ENCODE measurements at places on chromosomes 2 and 18.

- DNase-seq: no peak
Measured at GRCh38 chr2:170321526-170321925, 143.6 kb downstream of the MYO3B start.

DNA sequence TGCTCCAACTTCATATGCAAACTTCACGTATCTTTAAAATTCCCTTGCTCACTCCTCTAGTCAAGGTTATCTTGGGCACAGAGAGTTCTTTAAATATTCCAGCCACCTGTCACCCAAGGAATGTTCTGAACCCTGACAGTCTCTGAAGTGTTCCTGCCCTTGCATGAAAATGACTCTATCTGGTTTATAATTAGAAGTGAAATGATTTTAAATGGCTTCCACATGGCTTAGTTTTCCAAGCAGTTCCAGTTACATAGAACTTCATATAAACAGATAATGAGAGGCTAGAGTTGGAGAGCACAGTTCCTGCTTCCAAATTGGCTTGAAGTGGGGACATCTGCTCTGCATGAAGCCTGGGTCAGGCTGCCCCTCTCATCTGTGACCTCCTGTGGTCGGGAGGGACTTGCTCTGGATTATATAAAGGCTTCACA is 81.9 kb downstream of the SLC4A3 start:
- no peak for DNase-seq

GRCh38 chr18:79068341-79068936 is 755 bp upstream of the ATP9B start:
- no peak for DNase-seq

GRCh38 chr2:113854970-113855740 is 34.7 kb upstream of the ACTR3 start:
- DNase-seq: no peak

DNA sequence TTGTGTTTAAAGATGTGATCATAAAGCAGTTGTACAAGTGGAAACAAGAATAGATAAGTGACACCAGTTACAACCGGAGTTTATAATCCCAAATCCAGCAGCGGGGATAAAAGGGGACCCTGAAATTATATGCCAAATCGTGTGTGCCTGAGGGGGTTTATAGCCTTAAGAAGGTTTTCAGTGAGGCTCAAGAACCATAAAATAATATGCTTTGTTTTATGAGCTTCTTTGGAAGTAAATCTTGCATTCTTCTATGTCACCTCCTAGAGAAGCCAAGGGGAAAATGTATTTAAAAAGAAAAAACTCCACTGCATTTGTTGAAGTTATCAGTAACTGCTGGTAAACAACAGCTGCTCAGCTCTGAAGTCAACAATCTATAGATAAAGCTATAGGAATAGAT is 25.8 kb upstream of the MAP3K20 start:
- DNase-seq: no peak

DNA sequence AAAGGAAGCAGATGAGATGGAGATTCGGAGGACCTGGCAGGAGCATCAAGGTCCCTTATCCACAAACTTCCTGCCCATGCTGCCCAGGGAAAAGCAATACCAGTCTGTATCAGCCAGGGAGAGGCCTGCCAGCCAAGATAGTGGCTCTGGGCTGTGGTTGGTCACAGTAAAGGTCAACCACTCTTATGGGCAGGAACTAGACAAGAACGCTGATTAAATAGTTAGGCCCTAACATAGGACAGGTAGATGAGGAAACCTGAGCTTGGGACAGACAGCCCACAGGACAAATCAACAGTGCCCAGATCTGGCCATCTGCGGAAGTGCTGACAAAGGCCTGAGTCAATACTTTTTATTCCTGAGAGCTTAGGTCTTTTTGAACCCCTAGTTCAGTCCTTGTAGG is 10.7 kb downstream of the PSTPIP2 start:
- DNase-seq: no peak

DNA sequence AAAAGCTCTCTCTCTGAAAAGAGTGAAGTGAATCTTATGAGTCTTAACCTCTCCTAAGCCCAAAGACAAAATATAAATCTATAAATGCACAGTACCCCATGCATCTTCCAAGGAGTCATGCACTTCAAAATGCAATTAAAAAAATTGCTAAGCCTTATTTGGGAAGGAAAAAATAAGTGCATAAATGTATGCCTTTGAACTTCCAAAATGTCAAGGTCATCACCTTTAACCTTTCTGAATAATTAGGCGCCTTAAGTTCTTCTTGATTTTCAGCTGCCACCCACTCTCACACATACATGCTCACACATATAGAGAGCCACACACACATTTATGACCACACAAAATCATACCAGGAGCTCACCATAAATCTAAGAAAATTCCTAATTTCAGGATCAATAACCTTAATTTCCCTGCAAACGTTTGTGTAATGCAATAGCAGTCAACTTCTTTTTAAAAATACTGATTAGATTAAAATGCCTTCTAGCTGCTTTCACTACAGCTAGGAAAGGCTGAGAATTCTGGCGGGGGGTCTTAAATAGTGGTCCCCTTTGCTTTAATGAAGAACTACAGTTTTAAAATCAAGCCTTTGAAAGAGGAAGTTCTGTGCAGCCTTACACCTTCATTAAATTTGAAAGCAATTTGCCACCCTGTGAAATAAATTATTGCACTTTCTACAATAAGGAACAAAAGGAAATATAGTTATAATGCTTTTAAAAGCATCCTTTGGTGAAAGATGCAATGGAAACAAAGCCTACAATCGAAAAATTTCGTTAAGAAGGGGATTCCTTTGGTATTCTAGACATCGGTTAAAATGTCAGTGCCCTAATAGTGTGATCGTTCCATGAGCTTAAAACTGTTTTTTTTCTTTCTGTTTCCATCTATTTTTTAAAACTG is 3.6 kb downstream of the HOXD11 start:
- no peak for DNase-seq

DNA sequence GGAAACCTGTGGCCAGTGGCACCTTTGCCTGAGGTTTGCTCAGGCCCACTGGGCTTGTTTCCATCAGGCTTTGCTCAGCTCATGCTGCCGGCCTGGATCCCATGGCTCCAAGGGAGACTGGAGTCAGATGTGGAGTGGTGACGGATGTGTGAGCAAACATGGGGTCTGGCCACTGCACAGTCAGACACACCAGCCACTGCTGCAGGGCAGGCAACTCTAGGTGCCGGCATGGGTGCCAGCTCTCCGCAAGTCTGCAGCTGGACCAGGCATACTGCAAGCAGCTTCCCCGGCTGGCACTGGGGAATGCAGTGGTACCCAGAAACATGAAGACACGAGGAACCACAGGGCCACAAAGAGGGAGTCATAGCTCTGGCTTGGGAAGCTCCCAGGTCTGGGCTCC is 37.4 kb downstream of the TDRD15 start:
- no peak for DNase-seq

- no peak for DNase-seq
Measured at GRCh38 chr2:70039366-70039765, 47.9 kb upstream of the PCBP1 start.

DNA sequence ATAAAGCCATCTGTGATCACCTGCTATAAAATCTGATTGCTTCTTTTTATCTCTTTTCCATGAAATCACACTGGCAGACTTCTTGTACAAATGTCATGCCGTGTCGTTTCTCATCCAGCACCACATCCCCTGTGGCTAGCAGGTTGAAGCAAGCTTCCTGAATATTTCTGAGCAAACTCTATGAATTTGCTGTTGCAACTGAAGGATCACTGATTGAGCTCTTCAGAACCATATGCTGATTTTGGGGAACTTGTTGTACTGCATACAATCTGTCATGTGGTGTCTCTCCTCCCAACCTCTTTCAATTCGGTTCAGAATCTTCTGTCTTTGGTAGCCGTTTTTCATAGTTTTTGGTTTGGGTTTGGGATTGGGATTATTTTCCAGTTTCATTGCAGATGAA is 57.7 kb upstream of the RBMS1 start:
- DNase-seq: no peak

GRCh38 chr2:186060744-186061440 is 322.3 kb downstream of the FSIP2 start:
- no peak for DNase-seq

DNA sequence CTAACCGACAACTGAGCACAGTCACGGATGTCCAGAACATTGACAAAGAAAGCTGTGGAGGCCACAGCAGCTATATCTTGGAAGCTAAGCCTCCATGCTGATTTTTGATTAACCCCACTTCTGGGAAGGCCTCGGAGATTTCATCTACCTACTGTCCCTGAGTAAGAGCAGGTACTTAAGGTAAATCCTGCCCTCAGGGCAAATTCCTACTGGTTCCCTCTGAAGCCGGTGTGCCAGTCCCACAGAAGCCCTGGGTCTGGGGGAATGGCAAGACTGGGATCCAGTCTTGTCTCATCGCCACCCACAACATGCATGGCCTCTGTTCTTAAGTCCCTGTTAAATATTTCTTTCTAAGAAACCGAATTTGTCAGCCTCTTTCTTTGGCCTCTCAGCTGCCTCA is 18.7 kb downstream of the PER2 start:
- DNase-seq: no peak

DNA sequence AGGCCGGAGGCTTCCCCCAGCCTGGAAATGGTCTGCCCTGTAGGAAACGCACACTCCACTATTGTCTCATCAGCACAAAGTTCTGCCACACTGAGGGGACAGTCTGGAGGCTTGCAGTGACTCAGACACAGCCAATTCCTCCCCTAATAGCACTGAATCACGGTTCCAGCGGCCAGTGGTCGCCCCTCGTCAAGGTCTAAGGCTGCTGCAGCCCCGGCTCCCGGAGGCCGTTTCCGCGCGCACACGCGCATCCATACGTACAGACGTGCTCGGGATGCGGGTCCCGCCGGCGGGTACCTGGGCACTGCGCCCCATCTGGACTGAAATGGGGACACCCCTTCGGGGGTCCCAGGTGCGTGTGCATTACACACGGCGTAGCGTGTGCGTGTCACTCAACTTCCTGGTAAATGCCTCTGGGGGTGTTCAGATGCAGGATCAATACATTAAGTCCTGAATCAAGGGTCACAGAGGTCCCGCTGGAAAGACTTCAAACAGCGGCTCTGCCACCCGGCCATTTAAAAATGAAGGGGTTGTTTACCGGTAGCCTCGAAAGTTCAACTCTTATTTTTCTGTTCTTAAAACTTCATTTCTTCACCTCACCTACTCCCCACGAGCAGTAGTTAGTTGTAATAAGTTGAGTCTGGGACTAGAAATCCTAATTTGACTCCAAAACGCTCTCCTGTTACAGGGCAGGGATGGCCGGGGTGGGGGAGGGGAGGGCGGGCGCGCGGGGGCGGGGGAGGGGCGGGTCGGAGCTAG is 572 bp upstream of the ZNF516 start:
- peak; percentile 53 for DNase-seq

GRCh38 chr2:205802065-205802464 is 119.8 kb downstream of the NRP2 start:
- DNase-seq: no peak

GRCh38 chr18:49273241-49273880 is 187.1 kb downstream of the DYM start:
- DNase-seq: no peak

DNA sequence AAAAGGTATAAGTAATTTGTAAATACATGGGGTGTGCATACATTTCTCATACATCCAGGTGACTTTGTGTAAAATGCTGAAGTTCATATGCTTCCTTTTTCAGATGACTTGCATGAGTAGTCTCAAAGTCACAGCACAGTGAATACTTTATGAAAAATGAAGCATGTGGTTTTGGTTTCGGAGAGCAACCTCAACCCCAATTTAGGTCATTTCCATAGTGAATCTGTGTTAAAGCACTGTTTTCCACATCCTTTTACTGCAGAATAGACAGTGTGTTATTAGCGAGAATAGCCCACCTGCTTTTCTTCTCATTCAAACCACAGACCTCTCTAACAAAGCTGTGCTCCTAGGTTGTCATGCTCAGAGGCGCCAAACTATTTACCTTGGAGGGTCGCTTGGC is 204.4 kb upstream of the RASGRP3 start:
- DNase-seq: no peak
